Naive thymus-derived CD8-positive, alpha-beta T cell (primary cell): ENCODE measurements at places on chromosomes 11 and 22. TPM values are rescaled to one million over a fixed set of nuclear protein-coding genes. Genes with fewer than 3 reads are reported as not detected.

GRCh38 chr22:37975153-37975552 lies 9.2 kb downstream of the SOX10 start:
- H3K4me1 ChIP-seq, result no peaks in the 10 kb centered on the region
- H3K36me3 ChIP-seq, result peaks cover 12% of the 10 kb centered on the region
- H3K27ac ChIP-seq, result peak overlapping the region; percentile 34
- H3K27me3 ChIP-seq, result no peaks in the 10 kb centered on the region

GRCh38 chr11:126403658-126404057 lies 48.2 kb downstream of the ST3GAL4 start:
- peaks cover 2% of the 10 kb centered on the region for H3K4me1 ChIP-seq
- DNase-seq, result no peak
- no peaks in the 10 kb centered on the region for H3K36me3 ChIP-seq
- no peak overlapping the region for H3K27ac ChIP-seq
- H3K27me3 ChIP-seq, result no peaks in the 10 kb centered on the region
- no peak overlapping the region for H3K4me3 ChIP-seq

DNA sequence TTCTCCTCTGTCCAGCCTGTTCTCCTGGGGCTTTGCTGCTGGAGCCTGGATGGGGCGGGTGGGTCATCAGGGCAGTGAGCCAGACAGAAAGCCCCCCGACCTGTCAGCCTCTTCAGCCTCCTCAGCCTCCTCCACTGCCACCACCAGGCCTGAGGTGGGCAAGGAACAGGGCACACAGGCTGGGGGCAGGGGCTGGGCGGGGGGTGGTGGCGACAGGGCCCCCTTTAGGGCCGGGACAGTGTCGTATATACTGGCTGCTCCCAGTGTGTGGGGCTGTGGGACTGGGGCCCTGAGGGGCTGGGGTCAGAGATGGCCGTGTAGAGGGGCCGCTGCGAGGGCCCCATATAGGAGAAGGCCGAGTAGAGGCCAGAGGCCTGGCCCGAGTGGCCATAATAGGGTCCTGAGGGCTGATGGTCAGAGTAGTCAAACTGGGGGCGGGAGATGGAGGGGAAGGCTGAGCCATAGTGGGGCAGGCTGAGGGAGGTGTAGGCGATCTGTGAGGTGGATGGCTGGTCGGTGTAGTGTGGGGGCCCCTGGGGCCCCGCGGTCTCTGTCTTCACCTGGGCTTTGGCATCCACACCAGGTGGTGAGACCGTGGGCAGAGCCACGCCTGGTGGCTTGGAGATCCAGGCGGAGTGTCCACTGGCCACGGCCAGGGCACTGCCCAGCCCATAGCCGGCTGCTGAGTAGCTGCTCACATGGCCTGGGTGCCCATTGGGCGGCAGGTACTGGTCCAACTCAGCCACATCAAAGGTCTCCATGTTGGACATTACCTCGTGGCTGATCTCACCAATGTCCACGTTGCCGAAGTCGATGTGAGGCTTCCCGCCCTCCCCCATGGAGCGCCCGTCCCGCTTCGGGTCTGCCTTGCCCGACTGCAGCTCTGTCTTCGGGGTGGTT lies 10.8 kb downstream of the SOX10 start:
- H3K36me3 ChIP-seq, result peaks cover 16% of the 10 kb centered on the region
- no peak overlapping the region for H3K4me3 ChIP-seq
- no peak for DNase-seq
- H3K27me3 ChIP-seq, result no peaks in the 10 kb centered on the region
- peaks cover 7% of the 10 kb centered on the region for H3K4me1 ChIP-seq

DNA sequence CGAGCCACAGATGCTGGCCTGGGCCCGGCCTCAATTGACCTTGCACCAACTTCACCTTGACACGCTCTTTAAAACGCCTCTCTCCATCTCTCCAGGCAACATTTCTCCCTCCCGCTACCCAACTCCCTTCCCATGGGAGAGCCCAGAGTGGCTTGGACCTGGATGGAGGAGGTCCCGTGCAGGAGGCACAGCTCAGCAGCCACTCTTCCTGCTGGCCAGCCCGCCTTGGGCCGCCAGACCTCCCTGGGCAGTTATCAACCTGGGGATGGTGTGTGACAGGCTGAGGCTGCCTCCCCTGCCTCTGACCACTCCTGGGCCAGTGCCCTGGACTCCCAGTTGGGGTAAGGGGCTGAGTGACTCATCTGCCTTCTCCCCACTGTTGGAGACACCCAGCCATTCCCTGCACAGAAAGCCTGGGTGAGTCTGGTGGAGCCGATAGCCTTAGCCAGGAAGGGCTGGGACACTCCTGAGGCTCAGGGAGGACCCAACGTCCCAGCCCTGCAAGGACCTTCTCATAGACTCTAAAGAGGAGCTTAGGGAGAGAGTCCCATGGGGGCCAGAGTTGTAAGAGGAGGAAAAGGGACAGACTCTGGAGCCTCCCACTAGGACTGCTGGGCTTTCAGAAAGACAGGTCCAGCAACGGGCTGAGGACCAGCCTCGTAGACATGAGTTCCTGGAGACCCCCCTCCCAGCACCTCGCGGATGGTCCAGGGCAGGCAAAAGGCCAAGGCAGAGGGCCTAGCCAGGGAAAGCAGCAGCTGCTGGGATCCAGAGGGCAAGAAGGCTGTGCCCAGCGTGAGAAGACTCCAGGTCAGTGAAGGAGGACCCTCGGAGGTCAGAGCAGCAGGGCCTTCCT lies 131.7 kb downstream of the CEP164 start:
- DNase-seq, result no peak
- H3K36me3 ChIP-seq, result peaks cover 9% of the 10 kb centered on the region
- no peak overlapping the region for H3K27ac ChIP-seq
- H3K27me3 ChIP-seq, result no peaks in the 10 kb centered on the region

DNA sequence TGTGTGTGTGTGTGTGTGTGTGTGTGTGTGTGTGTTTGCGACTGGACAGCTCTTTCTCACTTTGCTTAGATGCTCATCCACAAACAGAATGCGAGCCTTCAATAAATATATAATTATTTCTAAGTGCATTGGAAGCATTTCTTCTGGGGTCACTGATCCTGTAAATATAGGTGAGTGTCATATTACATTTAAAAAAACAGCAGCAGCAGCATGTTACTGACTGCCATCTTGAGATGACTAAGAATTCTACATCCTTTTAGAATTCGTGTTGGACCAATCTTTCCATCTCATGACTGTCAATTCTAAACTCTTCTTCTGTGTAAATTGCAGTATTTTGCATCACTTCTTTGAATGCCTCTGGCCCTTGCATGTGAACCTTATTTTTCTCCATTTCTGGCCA lies 238.0 kb upstream of the DDI1 start:
- H3K36me3 ChIP-seq, result no peaks in the 10 kb centered on the region
- no peak overlapping the region for H3K4me3 ChIP-seq
- H3K27me3 ChIP-seq, result peaks cover 13% of the 10 kb centered on the region
- H3K4me1 ChIP-seq, result no peaks in the 10 kb centered on the region
- no peak for DNase-seq

The OR2AG2 gene
- not detected for total RNA-seq

DNA sequence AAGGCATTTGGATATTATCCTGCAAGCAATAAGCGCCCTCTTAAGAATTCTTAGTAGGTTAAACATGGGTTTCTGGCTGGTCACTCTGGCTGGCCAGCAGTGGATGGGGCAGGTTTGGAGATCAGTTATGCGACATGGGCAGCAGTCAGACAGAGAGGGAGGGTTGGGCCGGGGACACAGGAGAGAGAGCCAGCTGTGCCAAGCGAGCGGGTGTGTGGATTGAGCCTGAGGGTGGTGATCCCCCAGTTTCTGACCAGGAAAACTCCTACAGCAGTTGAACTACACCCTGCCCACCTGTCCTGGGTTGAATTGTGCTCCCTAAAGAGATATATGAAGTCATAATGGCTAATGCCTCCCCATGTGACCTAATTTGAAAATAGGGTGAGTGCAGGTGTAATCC lies 671.2 kb downstream of the TBC1D22A start:
- DNase-seq, result no peak
- H3K36me3 ChIP-seq, result no peaks in the 10 kb centered on the region
- H3K27me3 ChIP-seq, result peaks cover 1% of the 10 kb centered on the region
- H3K4me3 ChIP-seq, result no peak overlapping the region

The OR8K5 gene
- not detected for total RNA-seq

DNA sequence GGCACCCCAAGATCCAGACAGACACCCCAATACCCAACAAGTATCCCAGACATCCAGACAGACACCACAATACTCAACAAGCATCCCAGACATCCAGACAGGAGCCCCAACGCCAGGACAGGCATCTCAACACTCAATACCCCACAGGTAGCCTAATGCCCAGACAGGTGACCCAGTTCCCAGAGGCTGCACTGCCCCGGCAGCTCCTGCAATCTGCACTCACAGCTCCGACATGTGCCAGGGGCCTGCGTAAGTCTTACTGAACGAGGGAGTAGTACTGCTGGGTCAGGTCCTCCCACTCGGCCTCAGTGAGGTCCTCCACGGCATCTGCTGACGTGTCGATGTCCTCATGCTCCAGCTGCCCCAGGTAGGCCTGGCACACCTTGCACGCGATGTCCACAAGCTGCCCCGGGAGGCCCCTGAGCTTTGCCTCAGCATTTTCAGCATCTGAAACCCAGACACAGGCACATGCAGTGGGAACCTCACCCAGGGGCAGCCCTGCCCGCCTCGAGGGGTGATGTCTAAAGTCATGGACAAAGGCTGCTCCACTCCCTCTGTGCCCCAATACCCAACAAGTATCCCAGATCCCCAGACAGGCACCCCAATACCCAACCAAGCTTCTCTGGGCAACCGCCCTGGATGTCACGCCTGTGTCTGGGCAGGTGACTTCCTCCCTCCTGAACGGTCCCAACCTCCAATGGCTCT lies 16.6 kb downstream of the TTLL8 start:
- peaks cover 9% of the 10 kb centered on the region for H3K36me3 ChIP-seq
- no peak overlapping the region for H3K4me3 ChIP-seq
- peaks cover 12% of the 10 kb centered on the region for H3K27me3 ChIP-seq
- no peak for DNase-seq
- no peak overlapping the region for H3K27ac ChIP-seq

The APOL2 gene
- total RNA-seq, result 64.1 TPM

- H3K4me1 ChIP-seq, result peaks cover 2% of the 10 kb centered on the region
- peaks cover 6% of the 10 kb centered on the region for H3K36me3 ChIP-seq
- H3K4me3 ChIP-seq, result no peak overlapping the region
- no peak overlapping the region for H3K27ac ChIP-seq
- no peaks in the 10 kb centered on the region for H3K27me3 ChIP-seq
Observed at GRCh38 chr11:13685461-13686108, 17.1 kb downstream of the FAR1 start.

The ACRV1 gene
- total RNA-seq, result not detected

The SORL1 gene
- total RNA-seq, result 414 TPM

DNA sequence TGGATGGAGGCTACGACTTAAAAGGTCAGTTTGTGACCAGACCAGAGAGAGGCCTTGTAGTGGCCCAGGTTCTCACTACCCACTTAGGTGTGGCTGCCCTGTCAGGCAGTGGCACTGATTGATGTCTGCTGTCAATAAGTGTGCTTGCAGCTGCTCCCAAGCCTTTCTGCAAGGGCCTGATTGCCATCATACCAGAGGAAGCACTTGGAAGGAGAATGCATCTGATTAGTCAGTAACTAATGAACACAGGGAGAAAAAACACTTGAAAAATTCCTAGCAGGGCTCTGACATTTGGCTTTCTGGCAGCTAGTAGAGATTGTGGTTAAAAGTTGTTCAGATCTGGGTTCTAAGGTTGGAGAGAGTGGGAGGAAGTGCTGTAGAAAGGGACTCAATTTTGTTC lies 107.5 kb downstream of the NAV2 start:
- H3K36me3 ChIP-seq, result no peaks in the 10 kb centered on the region
- no peaks in the 10 kb centered on the region for H3K4me1 ChIP-seq
- no peak overlapping the region for H3K4me3 ChIP-seq
- peaks cover 14% of the 10 kb centered on the region for H3K27me3 ChIP-seq
- no peak for DNase-seq

The PHETA2 gene
- 1.6 TPM for total RNA-seq
